ENCODE measurements at places on chromosomes 13 and 19.

DNA sequence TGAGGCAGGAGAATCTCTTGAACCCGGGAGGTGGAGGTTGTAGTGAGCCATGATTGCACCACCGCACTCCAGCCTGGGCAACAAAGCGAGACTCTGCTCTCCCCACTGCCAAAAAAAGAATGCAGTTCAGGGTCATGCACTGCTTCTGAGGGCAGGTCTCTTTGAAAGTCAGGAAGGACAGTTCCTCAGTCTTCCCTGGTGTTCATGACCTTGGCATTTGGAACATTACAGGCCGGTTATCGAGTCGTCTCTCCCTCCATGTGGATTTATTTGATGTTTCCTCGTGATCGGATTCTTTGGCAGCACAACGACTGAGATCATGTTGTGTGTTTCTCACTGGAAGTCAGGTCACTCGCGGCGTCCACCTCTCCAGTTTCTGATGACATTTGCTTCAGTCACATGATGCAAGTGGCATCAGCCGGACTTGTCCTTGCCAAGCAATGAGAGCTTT, 17.2 kb downstream of the FGF21 start:
- no peak for DNase-seq

DNA sequence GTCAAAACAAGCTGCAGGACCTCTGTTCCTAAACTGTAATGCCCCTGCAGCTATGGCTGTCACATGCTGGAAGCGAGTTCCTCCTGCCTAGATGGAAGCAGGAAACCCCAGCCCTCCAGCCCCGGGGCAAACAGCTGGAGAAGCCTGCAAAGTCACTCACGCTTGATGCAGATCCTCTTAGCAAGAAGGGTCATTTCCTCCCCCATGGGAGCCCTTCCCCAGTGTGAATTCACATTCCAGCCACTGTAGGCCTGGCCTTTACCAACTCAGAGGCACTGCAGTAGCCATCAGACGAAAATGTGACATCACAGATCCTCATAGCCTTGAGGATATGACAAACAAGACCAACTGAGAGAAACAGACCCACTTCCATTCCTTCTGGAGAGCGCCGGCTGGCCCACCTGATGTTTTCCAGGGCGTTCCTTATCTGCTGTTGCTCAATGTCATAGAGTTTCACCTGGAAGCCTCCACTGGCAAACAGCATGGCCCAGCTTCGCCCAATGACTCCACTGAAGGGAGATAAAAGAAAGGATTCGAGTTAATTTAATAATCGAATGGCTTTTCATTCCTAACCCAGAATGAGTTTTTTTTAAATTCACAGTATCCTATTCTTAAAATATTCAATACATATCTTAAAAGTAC, 13.5 kb downstream of the CRYL1 start:
- no peak for DNase-seq

GRCh38 chr19:51108805-51109146, 567 bp upstream of the CTU1 start:
- no peak for DNase-seq

GRCh38 chr13:24892829-24893228, 128.9 kb downstream of the RNF17 start:
- no peak for DNase-seq

DNA sequence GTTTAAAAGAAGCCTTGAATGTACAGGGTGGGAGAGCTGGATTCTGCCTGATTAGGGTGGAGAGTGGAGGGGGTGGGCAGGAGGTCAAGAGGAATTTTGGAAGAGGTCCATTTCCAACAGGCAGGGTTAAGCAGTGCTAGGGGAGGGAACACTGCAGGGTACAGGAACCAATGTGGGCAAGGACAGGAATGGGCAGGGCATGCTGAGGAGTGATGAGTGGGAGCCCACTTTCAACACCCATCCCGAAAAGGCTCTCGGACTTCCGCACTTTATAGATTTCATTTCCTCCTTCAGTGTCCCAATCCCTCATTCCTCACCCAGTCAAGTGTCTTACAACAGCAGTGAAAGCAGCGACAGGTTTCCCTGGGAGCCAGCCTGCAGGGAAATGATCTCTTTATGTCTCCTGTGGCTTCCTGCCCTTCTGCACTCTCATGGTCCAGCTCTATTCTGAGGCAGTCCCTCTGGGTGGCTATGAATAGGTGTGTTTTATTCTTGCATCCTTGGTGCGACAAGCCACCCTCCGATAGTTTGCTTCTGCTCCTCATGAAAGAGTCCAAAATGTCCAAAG, 50.5 kb upstream of the ZNF507 start:
- no peak for DNase-seq
